ENCODE measurements at places on chromosomes 1 and 21.

DNA sequence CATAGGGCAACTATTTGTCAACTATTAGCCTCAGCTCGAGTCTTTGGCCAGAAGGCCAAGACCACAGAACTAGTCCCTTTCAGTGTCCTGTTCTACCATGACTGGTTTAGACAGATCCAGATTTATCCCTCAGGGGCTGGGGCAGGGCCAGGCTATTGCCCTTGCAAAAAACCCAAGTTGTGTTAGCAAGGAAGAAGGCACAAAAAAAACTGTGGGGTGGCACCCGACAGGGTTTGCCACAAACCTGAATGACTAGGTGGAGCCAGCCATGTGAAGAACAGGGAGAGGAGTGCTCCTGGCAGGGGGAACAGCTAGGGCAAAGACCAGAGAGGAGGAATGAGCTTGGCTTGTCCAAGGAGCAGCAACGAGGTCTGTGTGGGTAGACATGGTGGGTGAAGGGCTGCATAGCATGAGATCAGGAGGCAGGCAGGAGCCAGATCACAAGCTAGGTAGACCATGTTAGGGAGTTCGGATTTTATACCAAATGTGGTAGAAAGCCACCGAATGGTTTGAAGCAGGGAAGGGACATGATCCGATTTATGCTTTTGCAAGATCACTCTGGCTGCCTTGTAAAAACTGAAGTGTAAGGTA lies 4.3 kb downstream of the DCST1 start:
- DNase-seq: no peak

DNA sequence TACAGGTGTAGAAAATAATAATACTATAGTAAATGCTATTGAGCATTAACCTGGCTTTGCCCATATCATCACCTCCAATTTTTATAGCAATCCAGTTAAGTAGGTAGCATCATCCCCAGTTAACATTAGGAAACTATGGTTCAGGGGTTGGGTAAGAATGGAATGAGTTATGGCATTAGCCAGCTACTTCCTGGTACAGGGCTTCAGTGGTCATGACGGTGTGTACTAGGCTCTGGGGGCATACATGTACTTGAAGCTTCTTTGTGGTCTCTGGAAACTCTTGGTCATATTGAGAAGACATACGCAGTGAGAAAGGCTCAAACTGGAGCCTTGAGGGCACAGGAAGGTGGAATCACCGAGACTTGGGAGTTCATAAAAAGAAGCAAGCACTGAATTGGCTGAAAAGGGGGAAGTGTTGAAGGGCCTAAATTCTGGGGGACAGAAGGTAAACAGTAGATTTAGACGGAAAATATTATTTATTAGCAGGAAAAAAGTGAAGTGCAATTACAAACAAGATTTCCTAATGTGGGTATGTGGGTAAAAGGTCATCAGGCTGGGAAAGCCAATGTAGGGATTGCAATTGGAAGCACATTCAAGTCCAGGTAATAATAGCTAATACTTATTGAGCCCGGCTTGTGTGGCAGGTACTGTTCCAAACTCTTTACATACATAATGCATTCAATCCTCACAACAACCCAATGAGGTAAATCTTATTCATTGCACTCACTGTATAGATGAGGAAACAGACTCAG lies 114.2 kb upstream of the ATP1A1 start:
- DNase-seq: no peak

DNA sequence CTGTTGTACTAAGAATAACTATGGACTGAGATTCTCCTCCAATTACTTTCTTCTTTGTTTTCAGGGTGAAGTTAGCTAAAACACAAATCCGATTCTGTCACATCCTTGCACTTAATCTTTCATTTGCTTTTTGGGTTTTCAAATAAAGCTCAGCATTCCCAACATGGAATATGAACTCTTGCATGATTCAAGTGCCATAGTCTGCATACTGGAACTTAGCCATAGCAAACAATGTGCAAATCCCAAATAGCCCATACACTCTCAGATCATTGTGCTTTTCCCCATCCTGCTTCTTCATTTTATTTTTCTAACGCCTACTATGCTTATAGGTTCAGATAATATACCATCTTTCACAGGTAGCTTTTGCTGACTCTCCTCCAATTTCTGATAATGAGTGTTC lies 455.8 kb upstream of the PRMT6 start:
- DNase-seq: no peak

GRCh38 chr1:41641941-41642527 lies 157.6 kb upstream of the EDN2 start:
- no peak for DNase-seq

Measured in GM19239 (cell line).